ENCODE measurements at places on chromosomes 12 and 14.

GRCh38 chr12:12714276-12715021 is 2.7 kb upstream of the CDKN1B start:
- peak; percentile 39 for DNase-seq

DNA sequence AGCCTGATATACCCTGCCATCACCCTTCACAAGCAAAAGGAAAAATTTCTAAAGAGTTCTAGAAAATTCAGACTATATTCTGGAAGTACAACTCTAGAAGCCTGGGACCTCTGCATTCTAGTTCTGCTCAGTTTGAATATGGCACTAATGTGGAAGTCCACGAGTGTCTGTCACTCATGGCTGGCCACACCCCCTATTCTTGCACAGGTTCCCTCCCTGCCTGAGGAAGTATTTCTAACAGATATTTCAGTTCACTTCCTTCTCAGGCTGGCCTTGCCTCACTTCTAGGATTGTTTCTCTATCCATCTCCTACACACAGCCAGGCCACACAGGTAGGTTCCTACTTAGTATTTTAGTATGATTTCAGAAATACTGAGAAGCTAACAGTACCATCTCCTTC is 67.4 kb downstream of the PHLDA1 start:
- DNase-seq: no peak

- DNase-seq: no peak
Observed at GRCh38 chr14:104885973-104886689, 21.1 kb downstream of the CEP170B start.

GRCh38 chr12:39835517-39836489 is 216.2 kb upstream of the ABCD2 start:
- no peak for DNase-seq

Data from foreskin melanocyte (primary cell).